CD4-positive, alpha-beta T cell (primary cell): ENCODE measurements at places on chromosomes 3 and 15.

- no peak for DNase-seq
Observed at GRCh38 chr15:29666241-29666640, 156.0 kb downstream of the TJP1 start.

DNA sequence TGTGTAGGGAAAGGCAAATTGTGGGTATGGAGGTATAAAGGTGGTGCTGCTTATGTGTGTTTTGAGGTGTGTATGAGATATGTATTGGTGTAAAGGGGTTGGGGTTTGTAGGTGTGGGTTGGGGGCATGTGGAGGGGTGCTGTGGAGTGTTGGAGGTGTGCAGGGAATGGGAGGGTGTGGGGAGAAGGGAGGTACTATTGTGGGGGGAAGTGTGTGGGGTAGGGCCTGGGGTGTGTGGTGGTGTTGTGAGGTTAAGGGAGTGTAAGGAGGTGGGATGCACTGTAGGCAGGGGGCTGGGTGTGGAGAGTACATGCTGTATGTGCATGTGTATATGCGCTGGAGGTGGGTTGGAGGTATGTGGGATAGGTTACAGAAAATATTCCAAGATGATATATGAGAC is 15.7 kb downstream of the CCDC12 start:
- no peak for DNase-seq

GRCh38 chr3:9727743-9728142 is 3.8 kb upstream of the BRPF1 start:
- no peak for DNase-seq

DNA sequence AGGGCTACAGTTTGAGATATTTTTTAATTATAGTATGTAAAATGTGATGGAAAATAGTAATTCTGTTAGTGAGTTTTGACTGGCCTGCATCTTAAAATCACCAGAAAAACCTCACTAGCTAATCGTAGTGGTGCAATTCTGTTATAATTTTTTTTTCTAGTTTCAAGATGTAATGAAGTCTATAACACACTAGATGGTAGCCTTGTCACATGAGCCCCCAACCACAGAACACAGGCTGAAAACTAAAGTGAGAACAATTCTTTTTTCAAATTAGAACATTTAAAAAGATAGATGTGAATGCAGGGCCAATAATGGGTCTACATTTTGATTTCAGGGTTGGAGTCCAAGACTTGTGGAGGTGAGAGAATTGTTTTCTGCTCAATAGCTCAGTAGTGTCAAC is 83.3 kb upstream of the KCNH8 start:
- DNase-seq = peak; percentile 19

GRCh38 chr3:134992180-134992579 is 197.1 kb downstream of the EPHB1 start:
- no peak for DNase-seq

DNA sequence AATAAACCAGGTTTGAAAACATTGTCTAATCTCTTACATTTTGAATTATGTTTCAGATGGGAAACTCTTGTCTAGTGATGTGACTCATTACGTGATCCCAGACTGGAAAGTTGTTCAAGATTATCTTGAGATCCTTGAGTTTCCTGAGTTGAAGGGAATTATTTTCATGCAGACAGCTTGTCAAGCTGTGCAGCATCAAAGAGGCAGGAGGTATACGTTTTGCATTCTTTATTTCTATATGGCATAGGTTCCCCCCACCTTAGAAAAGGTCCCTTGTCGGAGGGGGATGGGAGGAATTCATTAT is 1.5 kb downstream of the DIS3L start:
- no peak for DNase-seq

DNA sequence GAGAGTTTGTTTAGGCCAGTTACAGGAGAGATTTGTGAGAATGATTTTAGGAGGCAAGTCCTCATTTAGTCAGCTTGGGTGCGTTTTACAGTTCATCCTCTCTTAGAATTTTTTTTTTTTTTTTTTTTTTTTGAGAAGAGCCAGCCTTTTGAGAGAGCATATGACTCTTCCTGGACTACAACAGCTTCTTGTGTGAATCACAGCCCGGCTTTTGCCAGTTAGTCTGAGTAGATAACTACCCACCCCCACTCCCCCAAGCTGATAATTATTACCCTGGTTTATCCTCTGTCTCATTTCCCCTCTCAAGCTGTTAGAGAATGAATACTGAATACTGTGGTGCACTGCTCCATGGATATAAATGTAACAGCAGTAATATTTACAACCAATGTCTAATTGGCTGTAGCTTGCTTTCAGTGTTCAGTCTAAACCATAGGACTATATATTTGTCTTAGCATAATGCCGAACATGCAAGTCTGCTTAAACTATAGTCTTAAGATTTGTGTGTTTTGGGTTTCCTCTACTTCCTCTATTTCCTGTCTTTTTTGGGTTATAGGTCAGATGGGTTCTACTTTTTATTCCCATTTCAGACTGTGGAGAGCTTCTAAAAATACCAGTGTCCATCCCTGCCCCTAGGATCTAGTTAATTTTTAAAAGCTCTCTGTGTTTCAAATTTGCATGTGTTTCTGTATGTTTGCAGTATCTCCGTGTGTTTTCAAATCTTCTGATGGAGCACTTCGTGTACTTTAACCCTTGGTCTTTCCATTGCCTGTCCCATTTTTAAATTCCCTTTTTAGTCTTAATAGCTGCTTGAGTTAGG is 8.0 kb downstream of the CHD2 start:
- peak; percentile 47 for DNase-seq

- no peak for DNase-seq
Observed at GRCh38 chr3:12143949-12144504, 14.7 kb downstream of the TIMP4 start.

DNA sequence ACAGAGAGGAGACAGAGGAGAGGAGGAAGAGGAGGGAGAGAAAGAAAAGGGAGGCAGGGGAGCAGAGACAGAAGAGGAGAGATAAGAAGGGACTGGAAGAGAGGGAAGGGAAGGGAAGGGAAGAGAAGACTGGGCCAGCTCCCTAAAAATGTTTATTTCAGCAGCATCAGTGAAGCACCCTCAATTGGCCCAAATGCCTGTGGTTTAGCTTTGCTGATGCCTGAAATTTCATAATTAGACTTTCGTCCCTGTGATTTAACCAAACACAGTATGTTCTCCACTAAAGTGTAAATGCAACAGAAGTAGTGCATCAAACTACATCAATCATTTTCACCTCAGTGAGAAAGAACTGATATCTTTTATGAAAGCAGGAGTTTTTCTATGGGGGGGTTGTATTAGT is 55.9 kb downstream of the NOX5 start:
- DNase-seq = no peak

DNA sequence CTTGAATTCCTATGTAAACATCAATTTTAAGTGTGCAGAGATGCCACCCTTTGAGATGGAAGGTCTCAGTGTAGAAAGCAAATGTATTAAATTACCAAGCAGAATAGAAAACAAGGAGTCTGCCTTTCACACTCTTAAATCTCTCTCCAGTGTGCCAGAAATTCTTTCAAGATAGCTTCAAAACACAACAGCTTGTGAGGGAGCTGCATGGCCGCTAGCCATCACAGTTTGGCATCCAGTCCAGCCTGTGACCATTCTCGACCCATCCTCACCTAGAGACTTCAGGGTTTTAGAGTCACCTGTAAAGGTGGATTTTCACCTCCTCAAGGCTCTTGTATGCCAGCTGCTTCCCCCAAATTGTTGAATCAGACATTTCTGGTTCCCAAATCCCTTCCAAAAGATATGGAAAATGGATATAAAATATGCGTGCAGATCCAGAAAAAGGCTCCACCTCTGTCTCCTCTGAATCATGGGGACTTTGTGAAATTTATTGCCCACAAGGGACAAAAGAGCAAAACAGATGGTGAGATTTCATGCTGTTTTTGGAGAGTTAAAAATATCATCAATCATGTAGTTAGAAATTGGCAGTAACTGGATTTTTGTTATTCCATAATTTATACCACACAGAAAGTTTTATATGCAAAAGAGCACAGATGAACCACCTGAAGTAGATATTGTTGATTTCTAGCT is 114.2 kb upstream of the THRB start:
- DNase-seq = no peak

DNA sequence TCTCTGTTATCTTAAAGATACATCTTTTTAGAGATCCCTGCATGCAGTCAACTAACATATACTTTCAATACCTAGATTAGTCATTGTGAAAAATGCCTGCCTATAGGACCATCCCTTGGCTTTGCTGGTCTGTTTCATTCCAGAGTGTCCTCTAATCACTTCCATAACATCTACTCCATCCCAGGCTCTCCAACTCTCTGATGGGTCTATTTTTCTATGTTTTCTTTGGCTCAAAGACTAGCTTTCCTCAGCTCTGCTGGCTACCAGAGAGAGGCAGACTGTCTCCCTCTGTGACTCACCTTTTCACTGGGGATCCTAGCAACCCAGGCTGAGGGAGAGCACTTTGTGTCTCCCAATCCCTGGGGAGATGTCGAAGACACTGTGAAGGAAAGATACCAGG is 547.7 kb upstream of the MCTP2 start:
- DNase-seq = no peak

- no peak for DNase-seq
Observed at GRCh38 chr3:153313302-153313965, 151.4 kb downstream of the RAP2B start.

DNA sequence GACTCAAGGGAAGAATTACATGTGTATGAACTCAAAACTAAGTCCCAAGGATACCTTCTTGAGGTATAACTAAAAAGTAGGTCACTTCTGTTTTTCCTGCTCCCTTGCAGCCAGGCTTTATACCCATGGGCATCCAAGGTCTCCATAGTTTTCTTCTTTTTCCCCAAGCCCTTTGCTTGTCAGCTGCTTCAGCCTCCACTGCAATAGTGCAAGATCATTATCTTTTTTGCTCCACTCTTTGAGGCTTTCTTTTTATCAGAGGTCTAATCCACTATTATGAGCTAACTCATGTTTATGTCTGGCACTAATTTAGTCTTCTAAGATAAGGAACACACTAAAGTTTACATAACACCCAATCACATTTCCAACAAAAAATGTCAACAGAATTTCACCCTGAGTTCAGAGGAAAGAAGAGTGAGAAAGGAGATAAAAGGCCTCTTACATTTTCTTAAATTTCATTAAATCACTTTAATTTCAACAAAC is 121.2 kb upstream of the LSAMP start:
- no peak for DNase-seq

DNA sequence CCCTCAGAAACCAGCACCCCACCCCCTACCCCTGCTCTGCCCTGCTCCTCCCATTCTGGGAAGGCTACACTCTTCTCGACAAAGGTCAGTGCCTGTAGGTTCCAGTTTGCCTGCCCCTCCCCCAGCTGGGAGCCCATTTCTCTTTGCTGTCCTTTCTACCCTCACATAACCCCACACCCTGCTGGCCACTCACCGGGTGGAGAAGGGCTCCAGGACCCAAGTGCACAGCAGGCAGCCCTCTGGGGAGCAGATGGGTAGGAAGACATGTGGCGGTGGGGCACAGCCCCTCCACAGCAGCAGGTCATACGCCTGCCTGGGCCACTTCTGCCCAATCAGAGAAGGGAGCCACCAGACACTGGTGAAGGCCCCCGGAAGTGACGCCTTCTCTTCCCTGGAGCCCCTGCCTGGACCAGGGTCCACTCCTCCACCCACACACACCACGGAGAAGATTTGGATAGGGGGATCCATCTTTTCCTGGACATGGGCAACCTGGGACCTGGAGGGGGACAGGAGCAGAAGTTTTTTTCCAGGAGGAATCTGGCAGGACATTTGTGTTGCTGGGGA is at the start of gene THPO:
Gene THPO, minus strand, starts transcription at position 326 of the 564 bp plus-strand sequence. CDS start 1,948 bp downstream, outside the sequence.
- no peak for DNase-seq

DNA sequence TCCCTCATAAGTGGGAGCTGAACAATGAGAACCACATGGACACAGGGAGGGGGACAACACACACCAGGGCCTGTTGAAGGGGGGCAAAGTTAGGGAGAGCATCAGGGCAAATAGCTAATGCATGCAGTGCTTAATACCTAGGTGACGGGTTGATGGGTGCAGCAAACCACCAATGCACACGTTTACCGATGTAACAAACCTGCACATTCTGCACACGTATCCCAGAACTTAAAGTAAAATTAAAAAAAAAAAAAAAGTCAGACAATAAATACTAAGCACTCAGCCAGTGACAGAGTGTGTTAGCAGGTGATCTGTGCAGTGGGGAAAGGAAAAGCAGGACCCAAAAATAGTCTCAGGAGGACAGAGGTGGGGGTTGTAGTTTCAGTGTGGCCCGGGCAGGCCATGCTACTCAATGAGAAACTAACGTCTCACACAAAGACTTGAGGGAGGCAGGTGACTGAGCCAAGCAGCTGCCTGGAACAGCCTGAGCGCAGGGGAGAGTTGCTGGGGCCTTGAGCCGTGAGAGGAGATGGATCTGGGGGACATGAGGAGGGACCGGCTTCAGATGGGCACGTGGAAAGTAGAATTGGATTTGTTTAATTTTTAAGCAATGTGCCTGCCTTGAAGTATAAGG is 18.4 kb downstream of the ANKDD1A start:
- DNase-seq = no peak

DNA sequence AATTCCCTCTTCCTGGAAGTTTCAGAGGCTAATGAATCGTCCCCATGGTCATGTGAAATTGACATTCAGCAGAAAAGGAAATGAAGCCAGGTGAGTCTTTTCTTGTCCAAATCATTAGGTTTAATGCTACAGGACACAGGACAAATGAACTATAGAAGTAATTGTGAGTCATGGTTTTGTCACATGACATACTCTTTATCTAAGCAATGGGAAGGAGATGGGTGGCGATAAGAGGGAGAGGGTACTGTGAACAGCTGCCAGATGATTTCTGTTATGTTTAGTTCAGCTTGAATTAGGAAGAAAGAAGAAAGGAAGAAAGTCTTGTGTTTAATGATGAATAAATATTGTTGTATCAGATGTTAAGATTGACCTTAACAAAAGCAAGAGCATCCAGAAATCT is 515.4 kb upstream of the ZNF717 start:
- no peak for DNase-seq

- no peak for DNase-seq
Observed at GRCh38 chr3:129413687-129414506, 14.5 kb downstream of the EFCAB12 start.

- DNase-seq = no peak
Observed at GRCh38 chr3:63048367-63049326, 173.4 kb upstream of the CADPS start.

DNA sequence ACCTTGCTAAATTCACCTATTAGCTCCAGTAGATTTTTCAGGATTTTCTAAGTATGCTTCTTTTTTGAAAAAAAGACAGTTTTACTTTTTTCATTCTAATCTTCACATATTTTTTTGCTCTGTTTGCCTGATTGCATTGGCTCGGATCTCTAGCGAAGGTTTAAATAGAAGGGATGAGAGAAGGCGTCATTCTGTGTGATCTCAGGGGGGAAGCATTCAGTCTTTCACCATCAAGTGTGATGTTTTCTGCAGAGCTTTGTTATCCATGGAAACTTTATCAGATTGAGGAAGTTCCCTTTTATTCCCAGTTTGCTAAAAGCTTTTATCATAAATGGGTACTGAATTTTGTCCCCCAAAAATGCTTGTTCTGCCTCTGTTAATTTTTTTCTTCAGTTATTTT is 120.3 kb downstream of the LRRK1 start:
- no peak for DNase-seq

- no peak for DNase-seq
Observed at GRCh38 chr3:3847994-3848922, 49.0 kb downstream of the LRRN1 start.

DNA sequence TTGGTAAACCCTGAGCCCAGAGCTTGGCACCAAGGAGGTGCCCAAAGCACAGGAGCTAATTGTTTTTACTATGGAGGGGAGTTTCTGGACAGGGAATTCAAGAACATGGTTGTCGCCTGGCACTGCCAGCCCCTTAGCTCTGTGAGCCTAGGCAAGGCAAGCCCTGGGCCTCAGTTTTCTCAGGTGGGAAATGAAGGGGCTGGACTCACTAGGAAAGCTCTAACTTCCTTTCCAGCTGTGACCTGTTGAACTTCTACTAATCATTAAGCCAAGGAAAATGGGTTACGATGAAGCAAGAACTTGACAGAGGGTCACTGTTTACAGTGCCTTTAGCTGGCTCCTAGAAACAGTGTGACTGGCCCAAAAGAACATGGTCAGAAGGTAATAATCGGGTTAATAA is 277.2 kb downstream of the SHQ1 start:
- no peak for DNase-seq
